Iris pigment epithelial cell (primary cell): ENCODE measurements at places on chromosomes 2 and 18.
A peak's percentile ranks its signal among the peaks of the same experiment; 100 is the strongest.

GRCh38 chr2:132473174-132473883 is 56.7 kb downstream of the GPR39 start:
- no peak for DNase-seq

- DNase-seq: no peak
Observed at GRCh38 chr2:207078186-207078798, 87.5 kb downstream of the KLF7 start.

GRCh38 chr2:215529271-215529670 is 93.4 kb upstream of the FN1 start:
- peak; percentile 91 for DNase-seq

GRCh38 chr2:67237288-67237687 is 159.8 kb upstream of the ETAA1 start:
- DNase-seq: no peak

DNA sequence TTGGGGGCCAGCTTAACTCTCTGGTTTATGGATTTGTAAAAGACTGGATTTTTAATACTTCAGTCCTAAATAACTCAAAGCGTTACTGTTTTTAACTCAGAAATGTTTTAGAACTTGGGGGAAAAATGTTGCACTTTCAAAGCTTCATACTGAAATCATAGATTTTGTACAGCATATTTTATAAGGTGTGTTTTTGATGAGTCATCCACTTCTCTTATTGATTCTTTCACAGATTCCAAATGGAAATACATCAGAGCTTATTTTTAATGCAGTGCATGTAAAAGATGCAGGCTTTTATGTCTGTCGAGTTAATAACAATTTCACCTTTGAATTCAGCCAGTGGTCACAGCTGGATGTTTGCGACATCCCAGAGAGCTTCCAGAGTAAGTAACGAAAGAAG is 28.9 kb downstream of the MALT1 start:
- DNase-seq: no peak

DNA sequence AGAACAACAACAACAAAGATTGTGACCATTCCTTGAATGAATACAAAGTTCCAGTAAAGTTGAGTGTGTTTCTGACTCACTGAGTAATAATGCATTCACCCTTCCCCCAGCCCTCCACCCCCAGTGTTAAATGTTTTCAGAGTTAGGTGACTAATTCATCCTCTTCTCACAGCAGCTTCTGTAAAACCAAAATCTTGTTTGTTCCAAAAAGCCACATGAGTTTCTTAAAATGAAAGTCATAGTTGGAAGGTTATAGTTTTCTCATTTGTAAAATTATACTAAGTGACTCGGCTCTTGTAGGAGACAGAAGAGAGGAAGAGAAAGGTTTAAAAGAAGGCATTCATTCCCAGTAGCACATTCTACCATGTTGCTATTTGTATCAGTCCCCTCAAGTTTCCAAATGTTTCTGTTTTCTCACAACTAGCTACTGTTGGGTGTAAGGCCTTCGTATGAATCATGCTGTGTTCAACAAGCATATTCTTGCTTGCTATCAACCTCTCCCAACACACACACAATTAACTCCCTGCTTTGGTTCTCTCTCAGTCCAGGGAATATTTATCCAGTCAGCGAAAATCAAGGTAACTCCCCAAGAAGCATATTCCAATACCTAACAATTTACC is 75.3 kb downstream of the MBD2 start:
- DNase-seq: peak; percentile 95

DNA sequence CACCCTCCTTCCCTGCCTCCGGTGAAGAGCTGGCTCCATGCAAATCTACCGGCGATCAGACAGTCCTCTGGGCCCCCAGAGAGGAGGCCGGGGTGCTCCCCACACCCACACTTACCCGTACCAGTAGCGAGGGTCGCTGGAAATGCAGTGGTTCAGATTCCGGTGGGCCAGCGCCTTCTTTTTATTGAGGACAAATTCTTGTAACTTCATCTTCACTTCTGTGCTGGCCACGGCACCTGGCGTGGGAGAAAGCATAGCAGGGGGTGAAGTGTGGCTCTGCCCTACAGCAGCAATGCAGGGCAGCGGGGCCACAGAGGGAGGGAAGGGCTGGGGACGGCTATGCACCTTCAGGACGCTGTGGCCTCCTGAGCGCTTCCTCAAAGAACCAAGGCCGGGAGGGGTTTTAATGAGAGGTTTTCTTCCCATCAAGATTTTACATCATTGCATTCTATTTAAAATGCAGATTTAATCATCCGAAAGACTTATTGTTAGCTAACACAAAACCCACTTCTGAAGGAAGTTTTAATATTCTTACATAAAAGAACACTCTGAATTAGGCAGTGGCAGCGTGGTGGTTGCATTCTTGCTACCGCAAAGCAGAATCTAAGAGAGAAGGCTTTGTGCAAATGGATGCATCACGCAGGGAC is 237.0 kb downstream of the HDAC4 start:
- DNase-seq: no peak
